Stimulated activated CD4-positive, alpha-beta T cell treated with anti-CD3 and anti-CD28 coated beads, Interleukin-12 subunit alpha, Interleukin-12 subunit beta, amount 100 ng/mL, for 24 hours (primary cell): ENCODE measurements at places on chromosomes 16 and 17.

- no peak for DNase-seq
These were observed 24.9 kb downstream of the CMTR2 start for GRCh38 chr16:71264299-71264698.

- DNase-seq = no peak
These were observed 17.4 kb downstream of the MMP15 start for GRCh38 chr16:58042886-58043515.

GRCh38 chr16:69111876-69112230, 6.4 kb downstream of the HAS3 start:
- no peak for DNase-seq

DNA sequence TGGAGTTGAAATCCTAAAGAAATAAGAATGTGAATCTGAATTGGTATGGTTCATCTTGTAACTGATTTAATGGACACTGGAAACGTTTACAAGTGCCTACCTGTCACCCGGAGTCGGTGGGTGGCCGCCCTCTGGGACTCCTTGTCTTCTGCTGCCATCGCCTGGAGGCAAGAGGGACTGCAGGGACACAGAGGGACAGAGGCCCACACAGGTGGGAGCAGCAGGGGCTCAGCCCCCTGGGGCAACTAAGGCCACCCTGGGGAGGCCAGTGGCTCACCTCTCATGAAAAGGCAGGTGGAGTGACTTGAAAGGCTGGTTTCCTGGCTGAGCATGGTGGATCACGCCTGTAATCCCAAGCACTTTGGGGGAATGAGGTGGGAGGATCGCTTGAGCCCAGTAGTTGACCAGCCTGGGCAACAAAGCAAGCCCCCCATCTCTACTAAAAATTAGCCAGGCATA, 23.2 kb downstream of the TMEM92 start:
- DNase-seq = peak; percentile 77

GRCh38 chr16:67666032-67666551, 458 bp downstream of the ENKD1 start:
- DNase-seq = no peak

GRCh38 chr16:61419791-61420190, 616.4 kb downstream of the CDH8 start:
- no peak for DNase-seq

GRCh38 chr17:64041912-64042311, 21.5 kb upstream of the ICAM2 start:
- no peak for DNase-seq

GRCh38 chr17:66290101-66290722, 12.2 kb upstream of the PRKCA start:
- no peak for DNase-seq

- DNase-seq = no peak
These were observed 30.5 kb downstream of the NAGPA start for GRCh38 chr16:5003211-5003610.

- DNase-seq = no peak
These were observed 54.8 kb upstream of the MAP3K14 start for GRCh38 chr17:45371414-45372324.

GRCh38 chr17:75059369-75060345, 12.6 kb downstream of the KCTD2 start:
- no peak for DNase-seq

GRCh38 chr17:55735731-55736405, 13.2 kb upstream of the TMEM100 start:
- no peak for DNase-seq

GRCh38 chr16:89841275-89841674, 13.0 kb downstream of the SPIRE2 start:
- no peak for DNase-seq

- DNase-seq = no peak
These were observed 3.9 kb downstream of the RPL3L start for GRCh38 chr16:1950559-1950958.

DNA sequence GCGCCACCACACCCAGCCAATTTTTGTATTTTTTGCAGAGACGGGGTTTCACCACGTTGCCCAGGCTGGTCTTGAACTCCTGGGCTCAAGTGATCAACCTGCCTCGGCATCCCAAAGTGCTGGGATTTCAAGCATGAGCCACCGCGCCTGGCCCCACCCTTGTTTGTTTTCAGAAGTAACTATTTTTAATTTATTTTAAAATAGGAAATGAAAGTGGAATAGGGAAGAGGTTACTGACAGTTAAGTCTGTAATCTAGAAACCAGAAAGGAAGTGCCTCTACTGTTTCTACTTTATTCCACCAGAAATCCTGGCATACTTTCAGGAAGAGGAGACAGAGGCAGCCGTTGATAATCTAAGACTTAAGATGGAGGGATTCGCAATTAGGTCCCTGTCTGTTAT, 225.6 kb downstream of the TANC2 start:
- DNase-seq = no peak

GRCh38 chr16:30601966-30602365, 8.2 kb downstream of the ZNF689 start:
- DNase-seq = no peak
